ENCODE measurements at places on chromosomes 3 and 15.

GRCh38 chr15:89398896-89399237 lies 64.2 kb upstream of the POLG start:
- no peak for DNase-seq

GRCh38 chr3:122066331-122067213 lies 11.4 kb downstream of the CD86 start:
- DNase-seq, result no peak

GRCh38 chr3:153026026-153026425 lies 136.0 kb upstream of the RAP2B start:
- no peak for DNase-seq

DNA sequence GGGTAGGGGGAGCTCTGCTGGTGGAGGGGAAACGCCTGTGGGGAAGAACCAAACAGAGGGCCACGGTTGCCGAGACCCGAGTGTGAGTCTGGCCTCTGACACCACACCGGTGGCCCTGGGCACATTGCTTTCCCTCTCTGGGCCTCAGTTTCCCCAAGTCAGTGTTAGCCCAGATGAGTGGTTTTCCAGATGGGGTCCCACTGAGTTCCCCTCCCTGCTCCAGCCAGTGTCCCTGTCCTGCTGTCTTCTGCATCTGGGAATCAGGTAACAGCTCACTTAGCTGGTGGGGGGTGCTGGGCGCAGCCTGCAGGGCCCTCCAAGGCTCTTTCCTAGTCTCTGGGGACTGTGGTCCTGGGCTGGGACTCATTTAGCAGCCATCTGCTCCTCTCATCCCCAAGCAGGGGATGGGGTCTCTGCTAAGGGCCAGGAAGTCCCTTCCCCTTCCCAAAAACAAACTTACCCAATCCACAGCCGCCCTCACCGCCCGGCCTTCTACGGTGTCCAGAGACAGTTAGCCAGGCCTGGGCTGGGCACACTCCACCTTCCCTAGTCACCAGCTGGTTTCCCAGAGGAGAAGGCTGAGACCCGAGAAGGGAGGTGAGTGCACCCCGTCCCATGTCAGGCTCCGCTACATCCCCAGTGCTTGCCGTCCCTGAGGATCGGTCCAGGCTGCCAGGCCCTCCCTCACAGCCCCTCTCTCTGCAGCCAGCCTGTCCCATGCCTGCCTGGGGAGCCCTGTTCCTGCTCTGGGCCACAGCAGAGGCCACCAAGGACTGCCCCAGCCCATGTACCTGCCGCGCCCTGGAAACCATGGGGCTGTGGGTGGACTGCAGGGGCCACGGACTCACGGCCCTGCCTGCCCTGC lies 676 bp downstream of the GP9 start:
- no peak for DNase-seq

Data from activated naive CD4-positive, alpha-beta T cell treated with anti-CD3 and anti-CD28 coated beads, Interleukin-2, amount 50 U/mL, for 16 hours (primary cell).